ENCODE measurements at places on chromosomes 2 and 18.

GRCh38 chr18:9665314-9665713 lies 42.8 kb upstream of the RAB31 start:
- DNase-seq = no peak

- no peak for DNase-seq
Observed at GRCh38 chr2:241728000-241728399, 6.4 kb upstream of the D2HGDH start.

DNA sequence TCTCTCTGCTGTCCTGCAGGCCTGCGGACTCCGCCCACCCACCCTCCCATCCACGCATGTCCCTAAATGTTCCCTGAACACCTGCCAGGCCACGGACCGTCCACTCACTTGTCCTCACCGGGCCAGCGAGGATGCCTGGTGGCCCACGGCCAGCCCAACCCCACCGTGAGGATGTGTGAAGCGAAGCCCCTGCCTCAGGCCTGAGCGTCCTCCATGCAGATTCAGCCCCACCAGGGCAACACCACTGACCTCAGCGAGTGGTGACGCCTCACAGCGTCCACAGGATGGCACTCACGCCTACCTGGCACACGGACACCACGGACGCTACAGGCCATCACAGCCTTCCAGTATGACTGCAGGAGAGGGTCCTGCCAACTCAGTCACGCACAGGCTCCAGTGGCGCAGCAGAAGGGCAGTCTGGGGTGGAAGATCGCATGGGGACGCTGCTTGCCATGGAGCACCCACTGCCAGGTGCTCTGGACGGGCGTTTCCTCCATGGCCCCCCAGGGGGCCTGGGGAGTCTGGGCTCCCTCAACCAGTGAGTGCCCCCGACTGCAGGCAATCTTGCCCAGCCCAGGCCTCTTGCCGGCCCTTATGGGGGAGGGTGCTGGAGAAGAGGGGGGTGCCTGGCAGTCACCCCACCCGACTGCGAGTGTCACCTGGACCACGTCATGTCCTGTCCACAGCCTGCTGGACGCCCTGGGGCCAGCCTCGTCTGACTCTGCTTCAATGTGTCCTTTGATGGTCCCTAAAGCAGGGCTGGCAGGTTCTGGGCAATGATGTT lies 25.4 kb downstream of the HDAC4 start:
- no peak for DNase-seq

DNA sequence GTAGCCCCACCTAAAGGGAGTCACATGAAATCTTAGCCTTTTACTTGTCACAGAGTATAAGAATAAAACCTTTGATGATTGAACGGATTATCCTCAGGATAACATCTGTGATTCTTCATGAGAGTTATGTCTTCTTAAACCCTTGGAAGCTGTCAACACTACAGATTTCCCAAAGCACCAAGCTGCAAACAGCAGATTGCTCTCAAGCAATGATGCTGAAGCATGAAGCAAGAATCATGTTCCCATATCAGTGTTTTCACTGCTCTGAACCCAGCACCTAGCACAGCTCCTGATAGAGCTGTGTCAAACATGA lies 47.6 kb upstream of the CELF4 start:
- DNase-seq = no peak

DNA sequence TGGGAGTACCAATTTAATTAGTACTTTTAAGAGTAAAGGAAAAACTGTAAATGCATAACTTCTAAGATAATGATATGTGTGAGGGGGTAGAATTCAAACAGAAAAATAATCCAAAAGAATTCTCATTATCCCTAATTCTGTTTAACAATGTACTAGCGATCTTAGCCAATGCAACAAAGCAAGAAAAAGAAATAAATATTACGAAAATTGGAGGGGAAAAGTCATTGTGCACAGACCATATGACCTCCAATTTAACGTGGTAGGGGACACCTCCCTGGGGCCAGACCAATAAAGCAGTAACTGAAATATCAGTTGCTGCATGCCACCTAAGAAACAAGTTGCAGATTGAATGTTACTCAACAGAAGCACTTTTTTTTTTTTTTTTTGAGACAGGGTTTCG lies 25.9 kb upstream of the PEX13 start:
- DNase-seq = no peak

- no peak for DNase-seq
Observed at GRCh38 chr2:233402346-233402745, 48.1 kb downstream of the DGKD start.

DNA sequence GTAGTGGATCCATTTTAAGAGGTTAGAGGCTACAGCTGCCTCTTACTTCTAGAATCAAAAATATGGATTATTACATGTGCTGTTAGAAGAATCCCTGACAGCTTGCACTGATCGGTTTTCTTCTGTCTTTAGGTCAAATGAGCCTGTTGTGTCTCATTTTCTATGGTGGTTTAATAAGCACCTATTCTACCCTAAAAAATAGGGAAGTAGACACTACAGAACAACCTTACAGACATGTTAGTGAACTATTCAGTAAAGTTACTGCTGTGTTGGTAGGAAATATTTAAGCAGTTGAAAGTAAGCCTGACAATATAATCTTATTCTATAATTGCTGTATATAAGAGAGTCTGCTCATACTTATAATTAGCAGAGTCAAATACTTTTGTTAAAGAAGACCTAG lies 168.5 kb upstream of the NOSTRIN start:
- DNase-seq = no peak

DNA sequence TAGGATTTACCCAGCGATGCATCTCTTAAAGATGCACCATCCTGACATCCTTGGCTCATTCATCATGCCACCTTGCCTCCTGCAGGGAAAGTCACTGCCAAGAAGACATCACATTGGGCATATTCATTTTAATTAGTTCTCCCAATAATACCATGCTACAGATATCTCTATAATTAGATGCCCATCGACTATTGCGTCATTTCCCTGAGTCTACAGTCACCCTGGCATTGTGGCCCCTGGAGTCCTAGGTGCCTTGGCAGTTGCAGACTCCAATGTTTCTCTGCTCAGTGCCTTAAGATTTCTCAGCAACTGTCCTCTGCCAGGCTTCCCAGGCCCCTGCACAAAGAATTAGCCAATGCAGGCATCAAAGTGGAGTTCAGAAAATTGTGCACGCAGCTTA lies 32.6 kb downstream of the RDH14 start:
- DNase-seq = no peak

DNA sequence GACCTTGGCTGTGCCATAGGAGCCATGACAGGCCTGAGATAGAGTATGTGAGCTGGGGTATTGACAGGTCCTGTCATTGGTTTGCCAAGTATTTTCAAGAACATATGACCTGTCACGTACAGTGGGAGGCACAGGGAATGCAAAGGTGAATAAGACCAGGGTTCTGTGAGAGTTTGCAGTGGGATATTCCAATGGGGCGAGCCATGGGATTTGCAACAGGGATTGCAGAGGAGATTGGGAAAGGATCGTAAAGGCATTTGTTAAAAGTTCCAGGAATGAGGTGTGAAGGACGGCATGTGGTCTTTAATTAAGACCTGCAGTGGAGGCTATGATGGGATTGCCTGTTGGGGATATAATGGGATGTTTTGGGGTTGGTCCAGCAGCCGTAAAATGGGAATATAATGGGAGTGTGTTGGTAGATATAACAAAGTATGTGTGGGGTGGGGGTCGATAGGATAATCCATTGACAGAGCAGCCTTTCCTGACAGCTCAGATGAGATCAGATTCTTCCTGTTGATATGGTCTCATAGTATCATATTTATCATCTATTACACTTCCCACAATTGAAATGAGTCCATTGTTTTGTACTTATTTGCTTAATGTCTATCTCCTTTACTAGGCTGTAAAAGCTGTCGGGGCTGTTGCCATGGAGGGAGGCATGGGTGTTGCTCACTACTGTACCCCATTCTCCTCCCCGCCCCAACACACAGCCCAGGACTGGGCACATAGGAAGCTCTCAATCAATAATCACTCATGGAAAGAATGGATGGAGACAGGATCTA lies 38.1 kb downstream of the PKDCC start:
- DNase-seq = no peak

DNA sequence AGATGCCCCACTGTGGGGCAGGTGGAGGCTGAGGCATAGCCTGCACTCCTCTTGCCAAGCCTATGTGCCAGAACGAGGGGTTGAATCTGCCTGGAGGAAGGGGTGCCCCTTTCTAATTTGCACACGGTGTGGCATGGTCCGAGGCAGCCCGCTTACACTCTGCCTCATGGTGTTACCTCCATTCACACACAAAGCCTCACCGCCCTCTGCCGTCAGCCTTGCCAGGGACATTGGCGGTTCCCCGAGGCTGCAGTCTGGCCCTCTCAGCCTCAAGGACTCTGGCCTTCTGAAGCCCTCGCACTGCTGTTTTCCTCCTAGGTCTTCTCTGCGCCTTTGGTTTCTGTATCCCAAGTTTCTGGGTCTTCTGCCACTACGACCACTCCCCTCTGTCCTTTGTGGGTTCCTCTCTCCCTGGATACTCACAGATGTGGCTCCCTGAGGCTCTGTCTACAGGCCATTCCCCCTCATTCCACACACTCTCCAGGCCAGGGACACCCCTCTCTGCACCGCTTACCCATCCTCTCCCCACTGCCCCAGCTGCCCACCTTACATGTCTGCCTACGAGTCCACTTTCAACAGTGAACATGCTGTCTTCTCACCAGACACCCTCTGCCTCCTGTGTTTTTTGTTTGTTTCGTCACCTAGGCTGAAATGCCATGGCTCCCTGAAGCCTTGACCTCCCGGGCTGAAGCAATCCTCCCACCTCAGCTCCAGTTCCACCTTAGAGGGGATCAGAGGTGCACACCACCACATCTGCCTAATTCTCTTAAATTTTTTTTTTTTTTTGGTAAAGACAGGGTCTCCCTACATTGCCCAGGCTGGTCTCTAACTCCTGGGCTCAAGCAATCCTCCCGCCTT lies 7.9 kb upstream of the ASPRV1 start:
- no peak for DNase-seq

DNA sequence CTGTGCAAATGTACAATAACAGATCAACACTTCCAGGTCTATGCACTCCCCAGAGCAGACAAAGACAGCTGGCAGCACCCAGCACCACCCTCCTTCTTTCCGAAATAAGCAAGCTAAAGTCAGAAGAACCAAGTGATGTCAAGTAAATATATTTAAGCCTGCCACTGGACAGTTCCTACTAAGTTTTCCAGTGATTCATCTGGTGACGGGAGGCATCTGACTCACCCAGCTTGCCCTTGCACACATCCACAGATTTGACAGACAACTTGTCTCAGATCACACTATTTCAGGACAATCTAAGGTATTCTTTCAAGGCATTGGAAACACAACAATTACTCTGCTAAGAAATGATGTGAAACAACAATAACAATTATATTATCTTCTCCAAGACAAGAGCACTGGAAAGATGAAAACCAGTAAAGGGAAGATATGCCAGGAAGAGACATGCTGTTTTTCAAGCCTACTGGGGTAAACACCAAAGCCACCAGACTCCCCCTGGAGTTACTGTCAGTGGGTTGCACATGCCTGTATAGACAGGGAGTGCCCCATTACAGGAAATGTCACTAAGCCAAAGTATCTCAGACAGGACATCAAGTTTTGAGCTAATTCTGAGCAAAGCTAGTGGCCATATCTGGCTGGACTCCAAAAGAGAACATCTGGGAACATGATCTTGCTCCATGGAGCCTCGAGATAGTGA lies 287.9 kb upstream of the KLHL29 start:
- DNase-seq = no peak

DNA sequence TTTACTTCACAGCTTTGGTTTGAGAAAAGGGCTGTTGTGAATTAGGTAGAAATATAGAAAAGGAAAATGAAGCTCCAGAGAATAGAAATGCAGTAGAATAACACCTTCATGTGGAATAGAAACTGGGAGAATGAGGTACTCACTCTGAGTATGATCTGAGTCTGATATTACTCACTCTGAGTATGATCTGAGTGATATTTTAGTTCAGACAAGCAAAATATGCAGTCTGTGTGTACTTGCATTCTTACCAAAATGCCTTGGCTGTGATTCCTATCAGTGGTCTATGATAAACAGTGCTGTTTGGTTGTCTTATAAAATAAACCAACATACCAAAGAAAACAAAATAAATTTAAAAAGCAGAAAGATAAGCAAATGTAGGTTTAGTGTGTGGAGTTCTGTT lies 487.6 kb downstream of the THSD7B start:
- DNase-seq = no peak

DNA sequence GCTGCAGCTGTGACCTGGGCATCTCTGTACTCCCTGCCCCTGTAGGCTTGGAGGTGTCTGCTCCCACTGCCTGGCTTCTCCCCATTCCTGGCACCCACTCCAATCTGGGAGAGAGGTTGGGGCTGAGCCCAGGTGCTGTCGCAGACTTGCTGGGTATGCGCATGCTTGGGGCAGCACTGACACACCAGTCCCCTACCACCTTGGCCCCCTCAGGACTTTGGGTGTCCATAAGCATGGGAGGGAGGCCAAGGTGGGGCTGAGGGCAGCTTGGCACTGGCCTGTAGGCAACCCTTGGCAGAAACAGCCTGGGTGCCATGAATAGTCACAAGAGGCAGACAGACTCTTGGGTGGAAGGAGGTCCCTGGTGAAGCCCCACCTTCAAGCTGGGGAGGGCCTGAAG lies 136.8 kb downstream of the QPCT start:
- no peak for DNase-seq

DNA sequence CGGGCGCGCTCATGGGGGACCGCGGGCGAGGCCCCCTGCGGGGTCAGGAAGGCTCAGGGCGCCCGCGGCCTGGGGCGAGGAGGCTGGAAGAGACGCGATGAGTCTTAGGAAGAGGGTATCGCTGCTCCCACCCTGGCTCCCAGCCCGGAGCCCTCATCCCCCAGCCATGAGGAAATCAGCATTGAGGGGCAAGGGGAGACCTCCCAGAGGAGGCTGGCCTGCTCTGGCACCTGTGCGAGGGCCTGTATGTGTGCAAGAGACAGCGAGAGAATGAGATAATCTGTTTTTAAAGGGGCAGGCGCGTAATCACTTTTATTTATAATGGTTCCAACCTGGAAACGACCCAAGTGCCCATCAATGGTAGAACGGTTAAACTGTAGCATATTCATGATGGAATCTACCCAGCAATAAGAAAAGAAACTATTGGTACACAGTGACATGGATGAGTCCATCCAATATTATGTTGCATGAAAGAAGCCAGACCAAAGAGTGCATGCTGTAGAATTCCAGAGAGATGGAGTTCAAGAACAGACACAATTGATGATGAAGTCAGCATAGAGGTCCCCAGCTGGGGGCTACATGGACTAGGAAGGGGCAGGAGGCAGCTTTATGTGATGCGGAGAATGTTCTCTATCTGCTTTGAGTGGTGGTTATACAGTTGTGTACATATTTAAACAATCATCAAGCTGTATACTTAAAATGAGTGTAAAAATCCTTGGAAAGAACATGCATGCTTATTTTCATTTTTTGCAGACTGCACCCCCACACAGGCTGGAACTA lies 14.4 kb downstream of the FBXO41 start:
- DNase-seq = no peak

DNA sequence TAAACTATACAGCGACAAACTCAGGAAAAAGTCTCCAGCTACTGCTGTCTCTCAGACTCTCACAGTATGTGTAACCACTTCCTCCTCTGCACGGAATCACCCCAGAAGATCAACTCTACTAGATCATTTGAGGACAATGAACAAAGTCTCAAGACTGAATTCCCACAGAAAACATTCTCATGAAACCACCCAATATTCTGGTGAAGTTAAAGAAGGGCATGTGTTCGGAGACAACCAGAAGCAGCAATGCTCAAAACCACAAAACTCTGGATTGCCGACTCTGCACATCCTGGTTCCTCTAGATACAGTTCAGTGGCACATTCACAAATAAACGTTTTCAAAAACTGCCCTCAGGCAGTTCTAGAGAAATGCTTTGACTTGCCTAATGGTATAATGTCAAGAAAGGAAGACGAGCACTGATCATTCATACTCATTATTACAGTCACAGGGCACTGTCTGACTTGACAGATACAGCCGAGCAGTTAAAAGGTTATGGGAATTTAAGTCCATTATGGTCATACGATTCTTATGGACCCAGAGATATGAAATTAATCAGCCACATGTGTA lies 91.9 kb upstream of the STK17B start:
- no peak for DNase-seq
